HL-60 (cell line): ENCODE measurements at places on chromosomes 2 and 18.
A peak's percentile ranks its signal among the peaks of the same experiment; 100 is the strongest.

GRCh38 chr18:77486985-77487384, 237.3 kb downstream of the GALR1 start:
- DNase-seq: no peak

DNA sequence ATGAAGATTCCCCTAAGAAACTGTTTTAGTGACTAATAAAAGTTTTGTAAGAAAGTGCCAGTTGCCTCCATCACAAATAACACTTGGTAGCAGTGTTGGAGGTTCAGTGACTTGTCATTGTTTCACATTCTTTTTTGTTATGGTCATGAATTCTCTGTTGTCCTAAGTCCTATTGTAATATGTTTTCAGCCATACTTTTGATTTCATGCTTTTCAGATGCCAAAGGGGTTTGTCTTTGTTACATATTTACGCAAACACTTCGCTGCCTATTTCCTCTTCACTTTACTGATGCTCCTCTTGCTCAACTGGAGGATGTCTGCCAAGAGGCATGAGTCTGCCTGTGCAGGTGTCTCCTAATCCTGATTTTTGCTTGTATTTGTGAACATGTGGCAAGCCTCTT, 66.6 kb downstream of the PHLPP1 start:
- peak; percentile 28 for DNase-seq

DNA sequence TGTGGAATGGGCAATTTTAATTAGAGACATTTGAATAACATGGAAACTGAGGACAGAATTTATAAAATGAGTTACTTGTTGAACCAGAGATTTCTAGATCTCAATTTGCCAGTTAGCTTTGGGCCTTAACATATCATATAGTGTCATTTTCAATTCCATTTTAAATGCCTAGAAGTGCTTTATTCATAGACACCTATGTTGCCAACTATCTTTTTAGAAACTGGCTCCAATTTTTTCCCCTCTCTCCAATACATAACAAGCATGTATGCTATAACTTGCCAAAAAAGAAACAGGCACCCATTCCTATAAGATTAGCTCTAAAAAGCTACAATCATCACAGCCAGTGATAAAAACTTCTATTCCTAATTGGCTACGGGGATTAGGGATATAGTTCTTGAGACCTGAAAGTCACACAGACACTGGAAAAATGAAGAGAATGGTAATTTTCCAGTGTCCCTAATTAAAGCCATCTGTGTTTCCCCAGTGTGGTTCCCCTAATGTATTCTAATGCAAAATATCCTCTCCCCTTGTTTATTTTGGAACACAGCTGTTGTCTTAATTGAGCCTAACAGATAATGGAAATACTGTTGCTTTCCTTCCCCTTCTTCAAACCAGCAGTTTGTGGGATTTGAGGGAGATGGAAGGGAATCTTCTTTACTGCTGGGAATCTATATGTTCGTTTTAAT, 205.5 kb upstream of the FSHR start:
- DNase-seq: no peak

- DNase-seq: no peak
Observed at GRCh38 chr2:84231478-84231877, 227.6 kb downstream of the SUCLG1 start.

- no peak for DNase-seq
Observed at GRCh38 chr18:9854801-9855676, 30.7 kb upstream of the TXNDC2 start.

GRCh38 chr2:185127412-185127811, 529.1 kb downstream of the ZNF804A start:
- no peak for DNase-seq

- no peak for DNase-seq
Observed at GRCh38 chr18:61965311-61965710, 72.5 kb upstream of the RNF152 start.

DNA sequence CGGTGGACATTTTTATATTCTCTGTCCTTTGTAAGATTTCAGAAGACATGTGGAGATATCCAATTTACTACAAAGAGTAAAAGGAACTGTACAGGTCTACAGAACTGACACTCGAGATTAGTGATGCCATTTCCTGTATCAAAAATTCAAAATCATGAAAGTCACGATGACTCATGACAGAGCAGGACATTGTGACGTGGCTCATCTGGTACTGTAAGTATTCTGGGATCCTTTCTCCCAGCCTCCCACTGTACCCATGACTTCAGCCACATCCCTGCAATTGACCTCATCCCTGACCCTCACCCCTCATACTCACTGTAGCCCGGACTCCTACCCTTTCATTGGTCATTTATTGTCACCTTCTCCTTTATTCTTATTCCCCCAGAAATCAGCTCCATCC, 736.5 kb downstream of the EPHA4 start:
- DNase-seq: no peak

DNA sequence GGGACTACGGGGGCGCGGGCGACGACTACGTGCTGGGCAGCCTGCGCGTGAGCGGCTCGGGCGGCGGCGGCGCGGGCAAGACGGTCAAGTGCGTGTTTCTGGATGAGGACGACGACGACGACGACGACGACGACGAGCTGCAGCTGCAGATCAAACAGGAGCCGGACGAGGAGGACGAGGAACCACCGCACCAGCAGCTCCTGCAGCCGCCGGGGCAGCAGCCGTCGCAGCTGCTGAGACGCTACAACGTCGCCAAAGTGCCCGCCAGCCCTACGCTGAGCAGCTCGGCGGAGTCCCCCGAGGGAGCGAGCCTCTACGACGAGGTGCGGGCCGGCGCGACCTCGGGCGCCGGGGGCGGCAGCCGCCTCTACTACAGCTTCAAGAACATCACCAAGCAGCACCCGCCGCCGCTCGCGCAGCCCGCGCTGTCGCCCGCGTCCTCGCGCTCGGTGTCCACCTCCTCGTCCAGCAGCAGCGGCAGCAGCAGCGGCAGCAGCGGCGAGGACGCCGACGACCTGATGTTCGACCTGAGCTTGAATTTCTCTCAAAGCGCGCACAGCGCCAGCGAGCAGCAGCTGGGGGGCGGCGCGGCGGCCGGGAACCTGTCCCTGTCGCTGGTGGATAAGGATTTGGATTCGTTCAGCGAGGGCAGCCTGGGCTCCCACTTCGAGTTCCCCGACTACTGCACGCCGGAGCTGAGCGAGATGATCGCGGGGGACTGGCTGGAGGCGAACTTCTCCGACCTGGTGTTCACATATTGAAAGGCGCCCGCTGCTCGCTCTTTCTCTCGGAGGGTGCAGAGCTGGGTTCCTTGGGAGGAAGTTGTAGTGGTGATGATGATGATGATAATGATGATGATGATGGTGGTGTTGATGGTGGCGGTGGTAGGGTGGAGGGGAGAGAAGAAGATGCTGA, 1.4 kb downstream of the SOX11 start:
- no peak for DNase-seq

DNA sequence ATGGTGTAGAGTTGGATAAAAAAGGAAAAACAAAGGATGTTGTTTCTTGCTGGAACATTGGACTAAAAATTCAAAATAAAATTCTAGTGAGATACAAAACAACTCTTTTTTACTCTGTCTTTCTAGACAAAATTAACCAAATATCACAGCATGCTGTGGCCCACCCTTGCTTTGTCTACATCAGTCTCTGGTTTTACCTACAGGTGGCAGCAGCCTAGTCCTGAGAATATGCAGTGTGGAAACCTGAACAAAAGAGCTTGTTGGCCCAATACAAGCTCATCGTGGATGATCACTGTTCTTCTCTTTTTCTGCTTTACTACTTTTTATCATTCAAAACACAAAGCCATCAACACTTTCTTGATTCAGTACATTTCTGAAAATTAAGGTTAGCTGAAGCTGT, 210.4 kb downstream of the CDH19 start:
- no peak for DNase-seq

DNA sequence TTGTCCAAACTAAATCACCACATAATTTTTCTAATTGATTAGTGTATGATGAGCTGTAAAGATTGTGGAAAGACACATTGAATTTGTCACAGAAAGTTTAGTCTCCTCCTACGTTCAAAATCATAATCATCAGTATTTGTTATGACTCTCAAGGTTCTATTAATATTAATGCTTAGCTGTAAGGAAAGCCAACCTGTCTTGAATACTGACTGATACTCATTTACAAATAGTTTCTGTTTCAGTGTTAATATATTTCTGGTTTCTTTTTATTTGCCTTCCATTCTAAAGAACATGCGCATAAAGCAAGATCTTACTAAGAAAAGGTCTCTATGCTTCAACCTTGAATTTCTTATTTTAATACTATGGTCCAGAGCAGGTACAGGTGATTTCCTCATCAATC, 55.1 kb downstream of the CPS1 start:
- DNase-seq: no peak

- no peak for DNase-seq
Observed at GRCh38 chr2:27049422-27050280, 1.8 kb upstream of the AGBL5 start.

DNA sequence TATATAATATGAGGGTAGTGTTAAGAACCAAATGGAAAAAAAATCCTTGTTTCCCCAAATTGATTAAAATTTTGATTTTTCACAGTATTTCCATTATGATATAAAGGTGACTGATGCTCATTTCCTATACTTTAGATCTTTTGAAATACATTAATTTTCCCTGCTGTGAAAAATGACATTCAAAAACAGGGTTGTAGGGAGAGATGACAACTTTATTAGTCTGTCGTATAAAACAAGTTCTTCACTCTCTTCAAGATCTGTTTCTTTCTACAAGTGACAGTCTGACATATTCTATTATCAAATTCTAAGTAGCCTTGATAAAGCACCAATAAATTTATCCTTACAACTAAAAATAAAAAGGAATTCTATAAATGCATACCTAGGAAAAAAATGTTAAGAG, 45.3 kb upstream of the VWC2L start:
- no peak for DNase-seq

DNA sequence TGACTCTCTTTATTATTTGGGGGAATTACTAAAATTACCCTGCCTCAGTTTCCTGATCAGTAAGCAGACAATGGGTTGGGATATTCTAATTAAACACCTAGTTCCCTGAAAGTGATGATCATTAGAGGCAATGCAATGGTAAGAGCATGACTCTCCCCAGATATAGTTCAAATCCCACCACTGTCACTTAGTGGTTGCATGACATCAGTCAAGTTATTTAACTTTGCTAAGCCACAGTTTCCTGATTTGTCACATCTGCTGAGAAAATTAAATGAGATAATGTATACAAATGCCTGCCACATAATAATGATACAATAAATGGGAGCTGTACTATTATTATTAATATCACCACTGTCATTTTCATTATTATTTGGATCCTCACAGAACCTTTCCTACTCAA, 29.9 kb downstream of the ZEB2 start:
- no peak for DNase-seq

DNA sequence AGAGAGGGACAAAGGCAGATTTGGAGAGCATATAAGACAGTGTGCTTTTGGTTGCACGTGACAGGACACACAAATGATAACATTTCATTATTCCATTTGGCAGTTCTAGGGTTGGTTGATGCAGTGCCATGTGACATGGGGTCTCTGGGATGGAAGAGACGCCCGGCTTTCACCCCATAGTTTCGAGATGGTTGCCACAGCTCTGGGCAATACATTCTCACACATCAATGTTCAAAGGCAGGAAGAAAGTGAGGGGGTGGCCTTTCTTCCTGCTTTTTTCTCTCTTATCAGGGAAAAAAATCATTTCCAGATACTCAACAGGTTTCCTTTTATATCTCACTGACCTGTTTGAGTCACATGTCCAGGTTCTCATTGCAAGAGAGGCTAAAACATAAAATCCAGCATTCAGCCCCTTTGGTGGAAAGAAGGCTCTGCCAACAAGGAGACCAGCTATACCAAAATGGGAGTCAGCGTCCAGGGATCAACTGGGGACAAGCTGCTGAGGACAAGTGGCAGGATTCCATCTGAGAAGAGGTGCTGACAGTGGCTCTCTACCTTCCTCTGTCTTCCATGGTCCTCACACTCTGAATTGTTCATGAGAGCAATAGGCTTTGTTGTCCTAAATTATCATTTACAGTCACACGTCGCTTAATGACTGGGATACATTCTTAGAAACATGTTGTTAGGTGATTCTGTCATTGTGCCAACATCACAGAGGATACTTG, 29.1 kb upstream of the ANKRD44 start:
- DNase-seq: no peak

- no peak for DNase-seq
Observed at GRCh38 chr2:204197336-204198005, 260.9 kb downstream of the ICOS start.

DNA sequence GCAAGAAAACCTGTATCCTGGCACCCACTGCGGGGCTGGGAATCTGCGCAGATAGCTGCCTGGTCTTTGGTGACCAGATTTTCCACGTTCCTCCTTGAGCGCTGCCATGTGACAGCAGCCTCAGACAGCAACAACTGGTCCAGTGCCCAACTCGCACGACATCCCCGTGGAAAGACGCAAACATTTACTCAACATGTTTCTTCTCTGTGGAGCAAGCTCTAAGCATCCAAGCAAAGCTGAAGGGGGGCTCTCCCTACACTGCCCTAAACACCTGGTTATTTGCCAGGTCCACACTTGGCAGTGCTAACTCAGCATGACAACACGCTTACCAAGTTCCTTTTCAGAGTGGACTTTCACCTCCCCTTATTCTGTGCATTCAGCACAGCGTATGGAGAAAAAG, 11.3 kb downstream of the ZNF516 start:
- DNase-seq: no peak

DNA sequence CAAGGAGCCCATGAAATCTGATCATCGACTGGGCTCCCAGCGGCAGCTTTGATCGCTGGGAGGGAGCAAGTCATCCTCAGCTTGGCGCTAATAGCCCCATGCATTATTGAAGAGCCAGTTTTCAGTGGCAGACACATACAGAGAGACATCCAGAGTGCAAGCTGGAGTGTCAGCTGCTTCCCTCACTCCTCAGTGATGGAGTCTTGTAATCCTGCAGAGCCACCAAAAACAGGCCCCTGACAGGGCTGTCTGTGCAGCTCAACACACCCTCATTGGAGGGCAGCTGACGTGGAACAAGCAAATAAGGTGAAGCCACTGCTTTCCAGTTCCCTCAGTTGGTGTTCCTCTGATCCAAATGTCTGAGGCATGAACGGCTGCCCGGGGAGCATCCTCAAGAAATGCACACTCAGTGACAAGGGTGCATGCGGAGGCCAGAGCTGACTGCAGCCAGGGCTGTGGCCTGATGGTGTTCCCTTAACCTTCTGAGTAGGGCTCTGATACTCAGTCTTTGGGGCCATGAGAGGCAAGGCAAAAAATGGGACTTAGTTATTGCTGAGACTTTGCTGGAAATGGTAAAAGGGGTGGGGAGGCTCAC, 97.4 kb downstream of the RHOB start:
- DNase-seq: no peak

- no peak for DNase-seq
Observed at GRCh38 chr18:12593866-12594265, 64.0 kb downstream of the SPIRE1 start.

DNA sequence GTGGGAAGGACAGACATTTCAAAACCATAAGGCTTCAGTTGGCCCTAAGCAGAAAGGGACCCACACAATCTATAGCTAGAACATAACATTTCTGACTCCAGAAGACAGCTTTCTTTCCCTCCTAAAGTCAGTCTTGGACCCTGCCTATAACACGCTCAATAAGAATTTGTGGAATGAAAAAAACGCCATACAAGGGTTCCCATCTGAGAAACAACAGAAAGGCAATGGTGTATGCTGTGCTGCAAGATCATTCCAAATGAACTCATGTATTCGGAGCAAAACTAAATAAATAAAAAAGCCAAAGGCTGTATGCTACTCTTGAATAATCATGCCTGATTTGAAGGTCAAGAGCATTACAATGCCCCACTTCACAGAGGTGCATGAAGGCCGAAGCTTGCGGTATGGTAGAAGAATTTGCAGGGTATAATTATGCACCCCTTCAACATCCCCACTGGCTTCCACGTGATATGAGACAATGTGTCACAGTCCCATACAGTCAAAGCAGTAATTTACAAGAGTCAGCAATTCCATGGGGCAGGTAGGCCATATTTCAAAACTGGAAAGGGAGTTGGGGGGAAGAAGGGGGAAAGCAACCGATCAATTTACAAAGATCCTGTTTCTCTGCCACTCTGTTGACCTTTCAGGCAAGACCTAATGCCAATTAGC, 61.4 kb upstream of the SLC14A2 start:
- no peak for DNase-seq
